ENCODE measurements at places on chromosomes 6 and 20. TPM values are rescaled to one million over a fixed set of nuclear protein-coding genes. Genes with fewer than 3 reads are reported as not detected.

The RIPK1 gene
- 26.6 TPM for total RNA-seq

The TIAM2 gene
- 6.9 TPM for total RNA-seq

DNA sequence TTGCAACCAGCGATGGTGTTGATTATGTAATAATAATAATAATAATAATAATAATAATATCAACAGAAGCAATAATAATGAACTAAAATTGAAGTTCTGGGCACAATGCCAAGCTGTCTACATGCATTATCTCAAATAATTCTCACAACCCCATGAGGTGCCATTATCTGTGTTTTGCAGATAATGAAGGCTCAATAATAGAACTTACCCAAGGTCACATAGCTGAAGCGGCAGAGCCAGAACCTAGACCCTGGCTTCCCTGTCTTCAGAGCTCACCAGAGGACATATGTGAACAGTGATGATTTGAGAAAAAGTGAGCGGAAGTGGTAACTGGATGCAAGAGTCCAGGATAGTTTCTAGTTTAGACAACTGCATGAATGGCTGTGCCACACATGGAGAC is 91.0 kb downstream of the HIVEP1 start:
- DNase-seq: no peak

- DNase-seq: no peak
These were observed 9.1 kb upstream of the PBOV1 start for GRCh38 chr6:138227316-138227781.

DNA sequence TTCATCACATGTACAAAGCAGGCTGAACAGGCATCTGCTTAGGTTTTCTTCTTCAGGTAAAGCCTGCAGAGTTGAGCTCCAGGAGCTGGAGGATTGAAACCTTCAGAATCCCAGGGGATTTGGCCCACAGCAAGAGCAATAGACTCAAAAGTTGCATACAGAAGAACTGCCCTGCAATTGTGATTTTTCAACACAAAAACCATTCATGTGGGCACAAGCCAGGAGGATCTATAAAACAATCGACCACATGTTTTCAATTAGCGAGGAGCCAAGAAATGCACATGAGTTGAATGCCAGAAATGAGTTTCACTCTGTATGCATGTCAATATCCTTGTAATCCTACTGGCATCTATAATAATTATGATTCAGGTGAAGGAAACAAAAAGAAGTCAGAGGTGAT is 576.4 kb downstream of the HDGFL1 start:
- no peak for DNase-seq

- no peak for DNase-seq
These were observed 393.8 kb upstream of the IMPG1 start for GRCh38 chr6:76466286-76466685.

GRCh38 chr6:165635965-165636364 is 27.1 kb downstream of the PDE10A start:
- DNase-seq: no peak

DNA sequence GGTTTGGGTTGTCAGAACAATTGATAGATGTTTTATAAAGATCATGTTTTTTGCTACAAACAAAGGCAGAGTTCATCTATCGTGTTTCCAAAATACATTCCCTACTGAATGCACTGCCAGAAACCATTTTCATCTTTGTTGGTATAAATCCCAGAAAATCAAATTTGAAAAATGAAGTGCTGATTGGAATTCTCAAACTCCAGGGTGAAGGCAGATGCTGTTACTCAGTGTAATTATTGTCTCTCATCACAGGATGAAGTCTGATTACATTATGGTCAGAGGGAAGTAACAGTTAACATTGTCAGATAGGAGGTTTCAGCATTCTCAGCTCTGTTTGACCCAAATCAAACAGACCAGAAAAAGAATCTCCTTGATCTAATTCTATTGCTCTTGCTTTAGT is 198.4 kb upstream of the KCNK16 start:
- DNase-seq: no peak

DNA sequence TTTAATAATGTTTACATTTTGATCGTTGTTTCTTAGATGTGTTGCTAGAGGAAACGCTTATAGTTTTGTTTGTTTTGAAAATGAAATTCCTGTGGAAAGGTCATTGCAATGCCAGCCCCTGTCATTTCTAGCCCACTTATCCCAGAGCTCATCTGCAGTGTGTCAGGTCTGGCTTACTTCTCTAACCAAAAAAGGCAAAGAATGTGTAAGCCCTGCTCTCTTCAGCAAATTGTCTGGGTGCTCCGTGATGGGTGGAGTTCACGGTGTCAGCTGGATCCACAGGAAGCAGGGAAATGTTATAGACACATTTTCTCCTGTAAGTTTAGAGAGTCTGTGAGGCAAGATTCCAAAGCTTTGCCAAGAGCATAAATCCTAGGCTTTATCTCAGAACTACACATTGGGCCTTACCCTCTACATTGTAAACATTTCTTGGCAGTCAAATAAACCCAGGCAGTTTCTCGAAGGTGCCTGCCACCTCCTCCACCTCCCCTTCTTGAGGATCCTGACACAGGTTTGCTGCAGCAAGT is 50.9 kb downstream of the RPRD1B start:
- DNase-seq: no peak

GRCh38 chr6:159098636-159099106 is 53.9 kb upstream of the TAGAP start:
- DNase-seq: peak; percentile 69

DNA sequence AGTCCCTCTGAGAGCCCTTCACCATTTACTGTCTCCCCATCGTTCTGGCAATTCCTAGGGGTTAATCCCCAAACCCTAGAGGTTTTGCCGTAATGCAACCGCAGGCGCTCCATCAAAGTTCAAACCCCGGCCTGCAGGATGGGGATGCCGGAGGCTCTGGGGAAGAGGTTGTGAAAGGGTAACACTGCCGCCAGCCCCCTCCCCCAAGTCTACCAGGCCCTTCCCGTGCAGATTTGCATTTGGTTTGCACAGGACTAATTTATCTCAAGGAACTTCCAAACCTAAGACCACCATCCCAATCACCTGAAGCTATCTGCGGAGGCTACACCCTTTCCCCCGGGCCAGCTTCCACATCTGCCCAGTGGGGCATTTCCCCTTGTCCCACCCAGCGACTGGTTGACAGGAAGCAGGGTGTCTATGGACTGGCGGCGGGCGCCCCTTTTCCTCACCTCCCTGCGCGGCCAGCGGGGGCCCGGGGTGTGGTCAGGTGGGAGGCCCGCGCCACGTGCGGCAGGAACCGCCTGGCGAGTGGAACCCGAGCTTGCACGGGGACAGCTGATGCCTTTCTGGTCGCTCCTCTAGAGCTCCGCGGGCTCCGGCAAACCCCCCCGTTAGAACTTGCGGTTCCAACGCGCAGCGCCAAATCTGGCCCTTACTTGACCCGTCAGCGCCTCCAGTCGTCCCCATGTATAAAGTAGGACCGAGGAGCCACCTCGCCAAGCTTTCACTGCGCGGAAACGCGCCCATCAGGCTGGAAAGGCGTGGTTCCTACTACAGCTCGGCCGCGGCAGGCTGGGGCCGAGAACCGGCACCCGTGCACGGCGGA is 9.4 kb upstream of the SLC4A11 start:
- no peak for DNase-seq
